ENCODE measurements at places on chromosomes 3 and 15.

- peak; percentile 16 for DNase-seq
These were observed 345.1 kb downstream of the IL5RA start for GRCh38 chr3:2765002-2765579.

- no peak for DNase-seq
These were observed 75.1 kb upstream of the MELTF start for GRCh38 chr3:197104738-197105137.

DNA sequence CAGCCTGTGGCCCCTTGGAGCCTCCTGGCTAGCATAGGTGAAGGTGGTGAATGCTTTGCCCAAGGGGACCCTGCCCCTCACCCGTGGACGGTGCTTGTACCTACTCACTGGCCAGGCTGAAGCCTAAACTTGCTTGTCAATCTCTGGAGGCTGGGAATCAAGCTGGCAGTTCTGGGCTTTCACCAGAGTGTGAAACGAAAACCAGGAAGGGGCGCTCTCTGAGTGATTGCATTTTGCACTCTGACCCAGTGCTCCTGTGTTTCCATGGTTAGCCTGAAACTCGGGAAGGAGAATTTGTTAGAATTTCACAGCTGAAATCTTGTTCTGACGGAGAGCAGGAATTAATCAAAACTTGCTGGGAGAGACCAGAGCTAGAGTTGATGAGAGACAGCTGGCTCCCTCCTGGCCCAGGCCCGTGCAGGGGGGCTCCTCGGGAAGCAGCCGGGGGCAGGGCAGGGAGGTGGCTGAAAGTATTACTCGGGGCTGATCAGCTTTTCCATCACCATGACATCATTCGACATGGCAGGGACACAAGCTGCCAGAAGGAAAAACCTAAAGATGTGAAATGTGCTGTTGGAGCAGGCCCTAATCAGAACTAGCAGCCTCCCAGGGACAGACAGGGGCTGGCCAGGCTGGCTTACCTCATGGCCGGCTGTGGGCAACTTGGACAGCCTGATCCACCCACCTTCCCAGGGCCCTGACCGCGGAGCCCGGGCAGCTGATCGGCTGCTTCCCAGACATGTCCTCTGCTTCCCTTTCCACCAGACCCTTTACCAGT is 323.6 kb upstream of the CTDSPL start:
- no peak for DNase-seq

- DNase-seq, result no peak
These were observed 175.6 kb upstream of the BCL6 start for GRCh38 chr3:187920913-187921312.

DNA sequence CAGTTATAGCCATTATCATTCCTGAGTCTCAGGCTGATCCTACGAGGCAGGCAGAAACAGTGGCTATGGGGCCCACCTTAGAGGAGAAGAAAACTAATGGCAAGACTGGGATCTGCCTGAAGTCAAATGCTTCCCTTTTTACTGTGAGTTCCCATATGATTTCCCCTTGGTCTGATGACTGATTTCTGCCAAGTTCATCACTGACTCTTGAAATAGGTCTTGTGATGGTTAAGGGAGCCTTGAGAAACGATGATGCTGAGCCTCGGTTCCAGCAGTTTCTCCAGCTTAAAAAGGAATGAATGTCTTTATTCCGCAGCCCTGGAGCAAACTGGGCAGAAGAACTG is 29.4 kb upstream of the LDHAL6B start:
- peak; percentile 49 for DNase-seq

- no peak for DNase-seq
These were observed 273.1 kb upstream of the TBL1XR1 start for GRCh38 chr3:177470197-177470941.

DNA sequence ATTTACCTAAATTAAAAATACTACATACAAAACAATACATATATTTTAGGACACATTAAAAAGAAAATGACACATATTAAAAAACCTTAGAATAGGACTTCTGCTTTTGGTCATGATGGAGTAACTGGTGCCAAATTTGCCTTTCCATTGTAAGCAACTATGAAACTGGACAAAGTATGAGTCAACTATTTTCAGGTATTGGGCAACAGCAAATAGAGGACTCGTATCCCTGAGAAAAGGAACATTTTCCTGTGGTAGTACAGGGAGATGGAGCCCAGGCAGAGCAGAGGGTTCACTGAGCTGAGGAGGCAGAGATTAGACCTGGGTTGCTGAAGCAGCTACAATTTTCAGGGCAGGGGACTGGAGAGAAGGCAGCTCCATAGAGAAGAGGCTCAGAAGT is 14.7 kb downstream of the CCR1 start:
- peak; percentile 93 for DNase-seq

GRCh38 chr3:55459838-55460237 is 27.3 kb downstream of the WNT5A start:
- DNase-seq, result no peak

GRCh38 chr3:31772272-31772671 is 208.8 kb downstream of the OSBPL10 start:
- no peak for DNase-seq

DNA sequence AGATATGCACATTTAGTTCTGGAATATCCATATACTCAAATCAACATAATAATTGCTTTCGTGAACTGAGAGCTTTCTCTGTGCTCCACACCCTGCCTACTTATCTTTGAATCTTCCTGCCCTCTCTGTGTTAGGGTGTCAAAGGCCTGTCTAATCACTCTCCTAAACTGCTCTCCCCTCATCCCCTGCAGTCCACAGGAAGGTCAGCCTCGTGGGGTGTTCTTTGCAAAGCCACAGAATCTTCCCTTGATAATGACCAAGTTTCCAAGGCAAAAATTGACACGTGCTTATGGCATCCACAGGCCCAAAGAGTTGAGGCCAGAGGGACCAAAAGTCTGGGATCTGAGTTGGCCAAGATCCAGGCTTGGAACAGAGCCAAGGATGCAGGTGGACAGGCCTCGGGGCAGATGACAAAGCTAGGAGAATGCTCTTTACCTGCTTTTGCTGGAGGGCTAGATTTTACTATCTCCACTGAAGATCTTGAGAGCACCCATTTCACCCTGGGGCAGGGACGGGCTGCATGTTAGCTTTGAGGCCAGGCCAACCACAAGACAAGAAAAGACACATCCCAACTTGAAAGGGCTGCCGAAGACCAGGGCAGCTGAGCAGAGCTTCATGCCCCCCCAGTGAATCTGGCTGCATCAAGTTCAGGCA is 20.4 kb downstream of the BHLHE40 start:
- DNase-seq, result no peak

DNA sequence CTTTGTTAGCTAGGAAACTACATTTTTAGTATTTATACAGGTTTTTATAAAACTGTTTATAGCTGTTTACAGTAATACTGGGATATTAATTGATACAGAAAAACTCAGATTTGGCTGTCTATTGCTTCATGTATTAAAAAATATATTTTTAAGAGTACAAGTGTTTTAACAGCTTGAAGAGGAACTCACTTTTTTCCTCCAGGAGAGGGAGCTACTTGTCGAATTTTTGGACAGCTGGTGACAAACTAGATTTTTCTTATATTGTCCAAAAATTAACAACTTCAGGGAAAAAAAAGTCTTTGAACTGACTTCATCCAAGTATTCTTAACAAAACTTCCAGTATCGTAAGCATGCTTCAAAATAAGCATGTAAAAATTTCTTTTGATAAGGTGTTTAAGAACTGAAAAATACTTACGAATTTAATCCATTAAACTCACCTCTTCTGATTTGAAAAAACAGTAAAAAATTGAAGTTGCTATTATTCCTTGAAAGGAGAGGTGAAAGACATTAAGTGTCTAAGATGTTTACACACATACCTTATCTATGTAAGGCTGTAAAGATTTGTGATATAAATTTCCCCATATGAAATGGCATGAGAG is 4.0 kb downstream of the DIPK2A start:
- peak; percentile 48 for DNase-seq

DNA sequence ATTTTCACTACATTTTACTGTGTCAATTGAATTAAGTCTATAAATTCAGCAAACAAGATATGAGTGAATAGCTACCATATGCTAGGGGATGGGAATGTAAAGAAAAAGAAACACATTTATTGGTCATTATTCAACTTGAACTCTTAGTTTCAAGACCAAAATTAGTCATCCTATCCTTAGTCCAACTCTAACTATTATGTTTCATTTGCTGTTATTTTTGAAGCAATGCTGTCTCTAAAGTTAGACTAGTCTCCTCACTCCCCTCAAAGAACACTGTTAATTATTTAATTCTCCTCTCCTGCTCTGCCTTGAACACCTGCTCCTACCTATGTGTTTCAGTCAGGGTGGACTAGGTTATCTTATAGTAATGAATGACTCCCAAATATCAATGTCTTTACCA is 920.9 kb downstream of the TUSC7 start:
- no peak for DNase-seq

DNA sequence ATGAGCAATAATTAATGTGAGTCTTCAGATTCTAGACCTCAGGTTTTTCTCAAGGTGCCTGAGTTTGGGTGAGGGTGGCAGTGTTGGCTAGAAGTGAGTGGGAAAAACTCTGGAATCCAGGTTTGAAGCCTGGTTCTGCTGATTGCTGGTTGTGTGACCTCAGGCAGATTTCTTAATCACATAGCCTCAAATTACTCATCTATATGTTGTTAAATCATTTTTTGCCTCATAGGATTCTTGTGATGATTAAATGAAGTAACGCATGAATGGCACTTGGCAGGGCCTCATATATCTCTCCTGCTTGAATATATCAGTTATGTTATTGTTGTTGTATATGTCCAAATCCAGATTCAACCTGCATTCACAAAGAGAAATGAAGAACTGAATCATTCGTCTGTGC is 60.5 kb downstream of the NR2F2 start:
- DNase-seq, result no peak

DNA sequence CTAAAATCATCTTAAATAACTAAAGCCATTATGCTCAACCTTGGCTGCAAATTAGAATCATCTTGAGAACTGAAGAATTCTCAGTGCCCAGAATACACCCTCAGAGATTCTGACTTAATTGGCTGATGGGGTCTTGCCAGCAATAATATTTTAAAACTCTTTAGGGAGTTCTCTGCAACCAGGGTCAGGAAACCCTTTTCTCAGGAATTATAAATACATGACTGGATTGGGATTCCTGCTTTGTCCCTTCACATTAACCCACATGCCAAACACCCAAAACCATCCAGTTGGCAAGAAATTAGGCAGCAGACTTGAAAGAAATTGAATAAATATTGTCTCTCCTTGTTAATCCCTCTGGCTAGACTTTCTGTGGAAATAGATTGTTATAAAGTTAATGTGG is 482.3 kb upstream of the NECTIN3 start:
- DNase-seq, result no peak

GRCh38 chr3:197882586-197882985 is 67.4 kb upstream of the RPL35A start:
- peak; percentile 36 for DNase-seq

- DNase-seq, result no peak
These were observed 23.7 kb upstream of the GPD1L start for GRCh38 chr3:32082721-32083120.

DNA sequence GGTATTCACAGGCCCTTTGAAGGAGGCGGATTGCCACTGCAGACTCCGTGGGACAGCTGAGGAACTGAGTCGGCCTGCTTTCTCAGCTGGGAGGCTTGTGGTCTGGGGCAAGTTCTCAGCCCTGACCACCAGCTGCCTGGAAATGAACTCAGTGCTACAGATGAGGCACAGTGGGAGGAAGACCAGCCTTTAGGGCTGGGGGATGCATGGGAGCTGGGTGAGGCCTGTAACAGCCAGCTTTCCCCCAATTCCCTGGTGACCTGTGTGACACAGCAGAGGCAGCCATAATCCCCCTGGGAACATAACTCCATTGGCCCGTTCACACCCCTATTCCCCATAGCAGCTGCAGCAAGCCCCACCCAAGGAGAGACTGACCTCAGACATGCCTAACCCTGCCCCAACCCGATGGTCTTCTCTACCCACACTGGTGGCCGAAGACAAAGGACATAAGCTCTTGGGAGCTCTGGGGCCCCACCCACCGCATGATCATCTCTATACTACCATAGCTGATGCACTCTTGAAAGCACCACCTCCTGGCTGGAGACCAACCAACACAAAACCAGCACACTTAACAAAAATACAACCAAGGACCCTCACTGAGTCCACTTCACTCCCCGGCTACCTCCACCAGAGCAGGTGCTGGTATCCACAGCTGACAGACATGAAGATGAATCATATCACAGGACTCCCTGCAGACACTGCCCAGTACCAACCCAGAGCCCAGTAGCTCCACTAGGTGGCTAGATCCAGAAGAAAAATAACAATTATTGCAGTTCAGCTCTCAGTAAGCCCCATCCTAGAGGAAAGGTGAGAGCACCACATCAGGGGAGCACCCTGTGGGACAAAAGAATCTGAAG is 24.9 kb downstream of the ZMAT3 start:
- peak; percentile 1 for DNase-seq

- DNase-seq, result no peak
These were observed 651.4 kb upstream of the NECTIN3 start for GRCh38 chr3:110420158-110420641.

- DNase-seq, result no peak
These were observed 546.8 kb downstream of the TBL1XR1 start for GRCh38 chr3:176650478-176650877.

DNA sequence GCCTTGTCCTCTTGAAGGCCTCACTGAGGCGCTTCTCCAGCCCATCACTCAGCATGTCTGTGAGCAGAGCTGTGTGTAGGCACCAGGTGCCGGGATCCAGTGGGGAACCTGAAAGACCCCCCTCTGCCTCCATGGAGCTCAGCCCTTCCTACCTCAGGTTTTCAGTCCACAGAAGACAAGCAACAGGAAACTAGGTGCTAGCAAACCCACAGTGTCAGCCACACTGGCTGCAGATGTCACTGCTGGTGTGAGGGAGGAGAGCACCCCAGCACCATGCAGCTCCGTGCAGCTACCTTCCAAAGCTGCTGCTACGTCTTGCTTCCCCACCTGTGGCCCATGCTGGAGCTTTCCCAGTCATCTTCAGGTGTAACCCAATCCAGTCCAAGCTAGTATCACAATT is 17.9 kb downstream of the PSTPIP1 start:
- no peak for DNase-seq

GRCh38 chr15:67146875-67147381 is 81.5 kb downstream of the SMAD3 start:
- DNase-seq, result peak; percentile 69

DNA sequence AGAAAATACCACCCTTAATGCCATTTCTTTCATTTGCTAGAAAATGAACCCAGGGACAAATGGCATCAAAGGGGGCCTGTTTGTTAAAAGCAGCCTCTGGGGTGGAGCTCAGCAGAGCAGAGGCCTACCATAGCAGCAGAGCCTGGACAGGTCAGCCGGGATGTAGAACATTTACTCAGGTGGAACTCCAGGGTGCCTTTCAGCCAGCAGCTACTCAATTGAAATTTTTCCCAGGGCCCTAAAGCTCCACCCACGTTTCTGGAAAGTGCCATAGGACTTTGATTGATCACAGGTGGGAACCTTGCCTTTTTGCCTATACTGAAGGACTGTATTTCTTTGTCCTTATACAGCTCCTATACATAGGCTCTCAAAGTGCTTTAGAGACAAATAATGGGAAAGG is 74.5 kb upstream of the C15orf61 start:
- DNase-seq, result no peak

GRCh38 chr15:78080088-78080460 is 2.6 kb upstream of the TBC1D2B start:
- DNase-seq, result no peak

- no peak for DNase-seq
These were observed 75.6 kb upstream of the PRICKLE2 start for GRCh38 chr3:64300790-64301423.
